Psoas muscle (tissue), 8 donors: ENCODE measurements at places on chromosomes 1 and 21. TPM values are rescaled to one million over a fixed set of nuclear protein-coding genes. Genes with fewer than 3 reads are reported as not detected.

- H3K4me1 ChIP-seq = peaks cover 3% of the 10 kb centered on the region
- peak overlapping the region; percentile 98 for H3K27ac ChIP-seq
- H3K36me3 ChIP-seq = no peaks in the 10 kb centered on the region
- DNase-seq = no peak
Measured at GRCh38 chr1:150233359-150234308, 2.3 kb downstream of the ANP32E start.

- peak; percentile 25 for DNase-seq
- no peaks in the 10 kb centered on the region for H3K36me3 ChIP-seq
- H3K27ac ChIP-seq = peak overlapping the region; percentile 75
Measured at GRCh38 chr1:214224611-214225354, 56.2 kb upstream of the SMYD2 start.

DNA sequence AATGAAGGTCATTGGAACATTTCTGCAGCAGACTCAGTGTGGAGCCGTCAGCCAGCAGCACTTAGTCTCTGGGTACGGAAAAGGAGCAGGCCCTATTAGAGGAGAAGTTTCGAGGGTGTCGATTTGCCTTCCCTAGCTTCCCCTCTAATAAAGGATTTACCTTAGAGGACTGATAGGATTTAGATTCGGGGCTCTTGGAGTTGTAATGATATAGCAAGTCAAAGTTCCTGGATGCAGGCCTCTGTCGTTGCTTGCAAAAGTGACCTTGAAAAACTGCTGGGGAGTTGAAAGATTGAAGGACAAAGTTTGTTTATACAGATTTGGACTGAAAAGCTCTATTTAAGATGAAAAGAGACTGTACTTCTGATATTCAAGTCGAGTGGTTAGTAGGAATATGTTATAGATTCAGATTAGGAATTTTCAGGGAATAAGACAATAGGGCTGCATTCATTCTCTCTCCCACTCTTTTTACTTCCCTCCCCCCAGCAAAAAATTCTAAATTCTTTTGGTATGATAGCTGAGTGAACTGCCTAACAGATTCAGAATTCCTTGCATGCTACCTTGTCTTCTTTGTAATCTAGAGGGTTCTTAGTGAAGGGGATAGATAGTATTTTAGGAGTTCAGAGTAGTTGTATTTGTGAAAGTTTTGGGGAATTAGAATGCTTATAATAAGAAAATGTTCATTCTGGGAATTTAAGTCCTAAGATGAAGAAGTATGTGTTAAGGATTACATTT lies 19.2 kb downstream of the NFYC start:
- peak overlapping the region; percentile 75 for H3K4me3 ChIP-seq
- no peak for DNase-seq
- no peaks in the 10 kb centered on the region for H3K27me3 ChIP-seq
- H3K36me3 ChIP-seq = no peaks in the 10 kb centered on the region

GRCh38 chr1:116458695-116459094 lies 85.7 kb downstream of the ATP1A1 start:
- DNase-seq = no peak
- H3K4me1 ChIP-seq = peaks cover 10% of the 10 kb centered on the region
- H3K4me3 ChIP-seq = no peak overlapping the region
- H3K27ac ChIP-seq = no peak overlapping the region
- H3K27me3 ChIP-seq = no peaks in the 10 kb centered on the region

GRCh38 chr1:170307426-170307825 lies 161.7 kb downstream of the NTMT2 start:
- DNase-seq = no peak
- no peak overlapping the region for H3K4me3 ChIP-seq
- no peak overlapping the region for H3K27ac ChIP-seq
- H3K36me3 ChIP-seq = no peaks in the 10 kb centered on the region
- H3K27me3 ChIP-seq = no peaks in the 10 kb centered on the region

DNA sequence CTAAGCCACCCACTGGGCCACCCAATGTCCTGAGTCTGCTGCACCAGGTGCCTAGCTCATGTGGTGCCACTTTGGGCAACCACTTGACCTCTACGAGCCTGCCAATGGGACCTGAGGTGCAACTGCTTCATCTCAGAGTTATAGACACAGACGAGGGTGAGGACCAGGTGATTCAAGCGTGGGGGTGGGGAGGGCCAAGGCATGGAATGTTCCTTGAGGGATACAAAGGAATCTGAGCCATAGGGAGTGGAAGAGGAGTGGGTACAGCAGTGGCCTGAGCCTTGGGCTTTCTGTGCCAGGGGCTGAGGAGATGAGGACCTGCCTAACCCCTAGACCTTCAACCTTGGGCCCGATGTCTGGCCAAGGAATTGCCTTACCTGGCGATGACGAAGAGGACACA lies 209.1 kb downstream of the GRIK3 start:
- H3K4me1 ChIP-seq = no peaks in the 10 kb centered on the region
- no peaks in the 10 kb centered on the region for H3K36me3 ChIP-seq
- no peak for DNase-seq

Gene CD5L
- total RNA-seq = 1.1 TPM
